ENCODE measurements at places on chromosomes 16 and 17.

DNA sequence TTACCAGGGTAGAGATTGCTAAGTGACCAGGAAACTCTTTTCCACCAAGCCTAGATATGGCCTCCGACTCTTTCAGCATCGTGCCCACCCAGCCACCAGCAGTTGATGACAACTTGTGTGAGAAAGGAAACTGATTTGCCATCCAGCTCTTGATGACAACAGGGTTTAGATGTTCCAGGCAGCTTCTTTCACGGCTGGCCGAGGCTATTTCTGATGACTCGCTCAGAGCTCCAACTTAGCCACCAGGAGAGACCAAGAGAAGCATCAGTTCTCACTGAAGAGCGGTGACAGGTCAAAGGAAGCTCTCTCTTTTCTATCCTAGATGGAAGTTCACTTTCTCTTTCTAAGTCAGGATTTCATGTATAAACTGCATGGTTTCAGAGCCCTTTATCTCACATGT lies 61.2 kb downstream of the MPHOSPH6 start:
- DNase-seq: no peak

- no peak for DNase-seq
Observed at GRCh38 chr16:53370827-53371226, 63.4 kb upstream of the RBL2 start.

DNA sequence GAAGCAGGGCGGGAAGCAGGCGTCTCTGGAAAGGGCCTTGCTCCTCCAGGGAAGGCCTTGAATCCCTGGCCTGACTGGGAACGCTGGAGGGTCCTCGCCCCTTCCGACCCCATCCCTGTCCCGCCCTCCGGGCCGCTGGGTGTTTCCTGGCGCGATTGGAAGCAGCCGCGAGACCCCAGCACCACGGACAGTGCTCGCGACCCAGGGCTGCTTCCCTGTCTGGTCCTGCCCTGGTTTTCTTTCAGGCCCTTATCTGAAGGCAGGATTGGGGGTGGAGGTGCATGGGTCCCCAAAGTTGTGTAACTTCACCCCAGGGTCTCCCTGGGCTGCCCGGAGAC lies 2.1 kb downstream of the MGAT5B start:
- peak; percentile 8 for DNase-seq

DNA sequence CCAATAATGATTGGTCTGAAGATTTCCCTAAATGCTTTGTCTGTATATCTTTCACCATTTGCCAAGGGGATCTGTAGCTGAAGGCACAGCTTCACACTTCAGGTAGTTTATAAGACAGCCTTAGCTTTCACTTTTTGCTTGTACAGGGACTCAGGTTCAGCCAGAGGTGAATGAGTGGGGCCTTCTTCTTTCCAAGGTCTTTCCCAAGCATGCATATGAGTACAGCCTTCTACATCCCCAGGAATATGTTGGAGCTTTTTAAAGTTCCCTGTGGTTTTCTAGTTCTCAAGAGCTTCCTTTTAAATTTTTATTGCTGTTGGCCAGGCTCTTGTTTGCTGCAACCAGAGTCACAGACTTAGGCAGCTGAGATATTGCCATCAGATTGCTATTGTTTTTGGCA lies 17.9 kb upstream of the SPDYE4 start:
- DNase-seq: no peak

- DNase-seq: peak; percentile 55
Observed at GRCh38 chr17:42744283-42744805, 496 bp downstream of the EZH1 start.

- DNase-seq: no peak
Observed at GRCh38 chr16:82660966-82661365, 34.2 kb downstream of the CDH13 start.

GRCh38 chr17:82494236-82495055 lies 25.1 kb upstream of the FOXK2 start:
- DNase-seq: peak; percentile 98

- DNase-seq: no peak
Observed at GRCh38 chr17:12095522-12095921, 74.8 kb downstream of the MAP2K4 start.

DNA sequence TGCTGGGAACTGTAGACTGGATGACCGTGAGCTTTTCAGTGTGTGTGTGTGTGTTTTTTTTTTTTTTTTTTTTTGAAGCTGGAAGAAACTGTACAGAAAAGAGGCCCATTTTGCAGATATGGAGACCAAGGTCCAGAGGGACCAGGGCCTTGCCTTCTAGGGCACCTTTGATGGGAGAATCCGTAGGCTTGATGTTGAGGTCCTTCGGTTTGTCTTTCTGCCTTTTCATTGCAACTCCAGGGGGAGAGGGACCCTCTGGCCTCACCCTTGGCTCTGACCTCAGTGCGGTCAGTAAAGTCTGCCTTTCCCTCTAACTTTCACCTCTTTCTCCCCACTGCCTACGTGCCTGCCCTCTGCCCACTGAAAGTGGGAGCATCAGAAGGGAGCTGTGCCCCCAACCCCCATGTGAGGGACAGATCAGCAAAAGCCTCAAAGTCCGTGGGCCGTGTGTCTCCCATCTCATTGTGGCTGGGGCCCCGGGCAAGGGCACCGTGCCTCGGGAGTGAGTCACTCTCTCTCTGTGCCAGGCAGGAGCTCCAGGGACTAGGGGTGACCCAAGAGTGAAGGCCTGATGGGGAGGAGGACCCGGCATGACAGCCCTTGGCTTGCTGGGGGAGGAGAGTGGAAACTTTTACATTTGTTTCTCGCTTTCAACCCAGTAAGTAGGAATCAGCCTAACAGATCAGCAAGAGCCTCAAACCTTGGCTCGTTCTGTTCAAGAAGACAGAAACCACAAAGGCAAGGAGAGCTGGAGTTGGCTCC lies 123.6 kb downstream of the CMIP start:
- no peak for DNase-seq

DNA sequence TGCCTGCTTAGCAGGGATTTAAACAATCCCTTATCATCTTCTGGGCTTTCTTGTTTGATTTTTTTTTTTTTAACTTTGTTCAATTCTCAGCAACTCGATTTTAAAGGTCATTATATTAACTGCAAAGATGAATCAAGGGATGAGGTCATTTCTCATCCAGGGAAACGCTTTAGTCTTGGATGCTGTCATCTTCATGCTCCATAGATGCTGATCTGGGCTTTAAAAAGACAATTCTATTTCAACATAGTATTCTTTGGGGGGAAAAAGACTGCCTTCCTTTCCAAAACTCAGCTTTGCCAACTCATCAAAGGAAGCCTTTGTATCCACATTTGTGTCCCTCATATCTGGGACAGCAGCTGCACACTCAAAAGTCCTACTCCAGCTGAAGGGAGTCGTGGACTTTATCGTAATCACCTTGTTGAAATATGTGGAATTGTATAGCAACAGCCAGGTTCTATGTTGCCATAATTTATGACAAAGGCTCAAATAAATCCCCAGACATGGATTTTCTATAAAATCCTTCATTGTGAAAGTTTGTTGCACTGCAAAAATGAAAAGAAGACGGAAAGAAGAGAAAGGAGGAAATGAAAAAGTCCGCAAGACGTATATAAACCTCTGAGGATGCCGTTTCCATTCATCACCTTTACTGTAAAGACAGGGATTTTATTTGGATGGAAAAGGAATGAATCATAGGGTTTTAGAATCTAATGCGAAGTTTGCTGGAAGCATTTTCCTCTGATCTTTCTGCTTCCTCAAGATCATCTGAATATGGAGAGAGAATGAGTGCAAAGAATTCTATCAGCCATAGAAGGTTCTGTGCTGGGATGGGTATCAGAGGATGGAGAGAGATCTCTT lies 48.6 kb upstream of the XYLT1 start:
- no peak for DNase-seq

DNA sequence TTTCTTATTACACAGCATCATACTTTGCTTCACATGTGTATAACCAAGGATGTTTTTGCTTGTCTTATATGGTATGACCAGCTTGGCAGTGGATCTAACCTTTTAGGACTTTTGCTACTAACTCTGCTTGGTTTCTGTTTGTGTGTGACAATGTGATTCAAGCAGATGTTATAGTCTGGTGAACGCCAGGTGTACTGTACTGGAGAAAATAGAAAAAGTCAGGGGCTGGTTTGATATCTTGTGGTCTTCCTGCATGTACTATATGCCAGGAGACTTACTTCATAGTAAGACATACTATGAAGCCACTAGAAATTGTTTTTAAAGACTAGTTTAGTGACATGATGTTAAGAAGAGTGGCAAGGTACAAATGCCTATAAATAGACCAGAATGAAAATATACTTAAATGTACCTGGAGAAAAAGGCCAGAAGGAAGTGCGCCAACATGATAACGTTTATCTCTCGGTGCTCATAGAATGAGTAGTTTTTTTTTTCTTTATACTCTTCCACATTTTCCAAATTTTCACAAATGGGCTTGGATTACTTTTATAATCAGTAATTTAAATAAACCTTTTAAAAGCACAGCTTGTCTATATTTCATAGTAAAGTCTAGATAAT lies 112.3 kb downstream of the PRKCA start:
- no peak for DNase-seq

DNA sequence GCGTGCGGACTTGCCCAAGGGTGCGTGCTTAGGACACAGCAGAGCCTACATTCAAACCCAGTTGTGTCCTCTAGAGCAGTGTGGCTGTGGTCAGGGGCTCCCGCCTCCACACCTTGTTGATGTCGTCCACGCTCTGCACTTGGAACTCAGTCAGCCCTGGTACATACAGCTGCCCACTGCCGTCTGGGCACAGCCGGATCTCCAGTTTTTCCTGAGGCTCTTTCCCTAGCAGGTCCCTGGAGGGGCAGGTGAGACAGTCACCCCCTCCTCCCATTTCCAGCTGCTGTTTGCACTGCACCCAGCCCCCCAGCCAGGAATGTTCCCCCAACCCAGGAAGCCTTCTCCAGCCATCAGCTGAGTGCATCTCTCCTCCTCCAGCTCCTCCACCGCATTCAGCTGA lies 25.7 kb downstream of the KATNB1 start:
- no peak for DNase-seq

GRCh38 chr16:51095890-51096626 lies 55.0 kb downstream of the SALL1 start:
- no peak for DNase-seq
